Prostate gland (tissue), 2 donors: ENCODE measurements at places on chromosomes 1 and 21. TPM values are rescaled to one million over a fixed set of nuclear protein-coding genes. Genes with fewer than 3 reads are reported as not detected.

- DNase-seq: no peak
- H3K27me3 ChIP-seq: no peaks in the 10 kb centered on the region
- H3K36me3 ChIP-seq: no peaks in the 10 kb centered on the region
- peak overlapping the region; percentile 17 for H3K27ac ChIP-seq
Observed at GRCh38 chr1:66445492-66446181, 88.3 kb upstream of the SGIP1 start.

DNA sequence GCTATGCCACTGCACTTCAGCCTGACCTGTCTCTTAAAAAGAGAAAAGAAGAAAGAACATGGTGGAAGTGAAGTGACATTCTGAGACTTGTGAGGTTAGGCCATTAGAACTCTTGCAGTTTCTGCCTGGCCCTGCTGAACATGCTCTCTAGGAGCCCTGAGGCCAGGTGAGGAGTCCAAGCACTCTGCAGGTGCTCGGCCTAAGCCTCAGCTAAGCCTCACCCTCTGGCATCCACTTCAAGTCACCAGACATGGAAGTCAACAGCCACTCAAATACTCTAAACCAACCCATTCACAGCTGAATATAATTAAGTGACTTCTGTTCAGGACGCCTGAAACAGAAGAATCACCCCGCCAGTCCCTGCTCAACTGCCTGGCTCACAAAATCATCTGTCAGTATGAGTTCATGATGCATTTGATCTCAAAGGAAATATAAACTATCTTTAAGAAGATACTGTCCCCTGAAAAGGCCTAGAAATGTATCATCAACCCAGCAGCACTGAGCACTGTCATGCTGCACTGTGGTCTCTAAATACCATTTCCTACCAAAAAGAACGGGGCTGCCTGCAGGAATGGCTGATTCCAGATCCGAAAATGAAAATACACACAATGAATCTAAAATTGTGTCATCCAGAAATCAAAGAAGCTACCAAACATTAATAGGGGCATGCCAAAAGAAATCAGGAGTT, 118.8 kb downstream of the PSMG1 start:
- no peak for DNase-seq
- no peaks in the 10 kb centered on the region for H3K4me1 ChIP-seq
- no peaks in the 10 kb centered on the region for H3K27me3 ChIP-seq
- H3K4me3 ChIP-seq: no peak overlapping the region
- no peak overlapping the region for H3K27ac ChIP-seq

The LMOD1 gene
- total RNA-seq: 190 TPM

- DNase-seq: peak; percentile 93
- H3K4me3 ChIP-seq: peak overlapping the region; percentile 47
- peaks cover 7% of the 10 kb centered on the region for H3K4me1 ChIP-seq
- no peaks in the 10 kb centered on the region for H3K36me3 ChIP-seq
- peaks cover 2% of the 10 kb centered on the region for H3K27me3 ChIP-seq
Observed at GRCh38 chr1:25904943-25905679, 1.1 kb downstream of the STMN1 start.

DNA sequence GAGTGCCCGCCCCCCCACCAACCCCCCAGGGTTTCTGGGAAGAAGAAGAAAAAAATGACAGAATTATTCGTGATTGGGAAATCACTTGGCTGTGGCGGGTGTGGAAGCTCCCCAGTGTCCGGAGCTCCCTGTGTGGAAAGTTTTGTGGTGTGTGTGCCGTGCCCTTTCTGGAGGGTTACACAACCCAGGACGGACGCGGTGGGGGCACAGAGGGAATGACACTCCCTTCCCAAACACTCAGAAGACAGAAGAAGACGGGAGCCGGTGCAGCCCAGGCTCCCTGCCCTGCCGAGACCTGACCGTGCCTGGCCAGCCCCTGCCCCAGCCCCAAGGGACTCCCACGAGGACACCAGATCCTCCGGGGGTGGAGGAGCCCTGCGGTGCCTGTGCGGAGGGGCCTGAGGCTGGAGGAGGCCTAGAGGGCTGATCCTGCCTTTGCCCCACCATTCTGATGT, 33.0 kb upstream of the ADARB1 start:
- no peak for DNase-seq
- H3K4me1 ChIP-seq: no peaks in the 10 kb centered on the region
- H3K27ac ChIP-seq: no peak overlapping the region
- no peaks in the 10 kb centered on the region for H3K36me3 ChIP-seq
- no peaks in the 10 kb centered on the region for H3K27me3 ChIP-seq

DNA sequence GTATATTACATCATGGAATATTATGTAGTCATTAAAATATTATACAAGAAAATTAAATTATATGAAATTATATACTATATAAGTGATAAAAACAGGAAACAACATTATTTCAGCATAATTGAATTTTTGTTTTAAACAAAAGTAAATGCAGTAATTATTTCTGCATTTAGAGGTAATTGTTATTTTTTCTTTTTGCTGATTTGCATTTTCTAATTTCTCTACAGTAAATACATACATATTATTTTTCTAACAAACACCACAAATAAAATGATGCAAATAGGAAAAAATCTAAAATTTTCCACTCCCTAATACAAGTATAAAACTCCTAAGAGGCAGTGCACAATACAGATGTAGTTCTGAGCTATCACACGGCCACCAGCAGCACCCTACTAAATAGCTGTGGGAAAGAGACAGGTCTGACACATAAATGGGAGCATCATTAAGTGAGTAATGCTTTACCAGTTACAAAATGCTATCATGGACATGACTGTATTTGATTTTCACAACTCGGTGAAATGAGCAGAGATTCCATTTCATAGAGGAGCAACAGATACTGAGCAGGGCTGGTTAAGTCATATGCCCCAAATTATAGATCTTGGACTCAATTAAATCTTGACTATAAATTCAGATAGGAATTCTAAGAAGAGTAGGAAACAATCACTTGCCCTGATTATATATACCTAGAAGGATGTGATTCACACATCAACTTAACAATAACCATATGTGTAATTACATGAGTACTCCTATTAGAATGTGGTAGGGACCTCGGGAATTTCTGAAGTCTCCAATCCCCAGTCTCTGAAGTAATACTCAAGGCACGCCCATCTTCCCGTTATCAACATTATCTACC, 49.0 kb downstream of the NRIP1 start:
- H3K4me3 ChIP-seq: no peak overlapping the region
- no peak overlapping the region for H3K27ac ChIP-seq
- no peak for DNase-seq
- H3K36me3 ChIP-seq: no peaks in the 10 kb centered on the region

The LPAR3 gene
- total RNA-seq: 81.6 TPM

DNA sequence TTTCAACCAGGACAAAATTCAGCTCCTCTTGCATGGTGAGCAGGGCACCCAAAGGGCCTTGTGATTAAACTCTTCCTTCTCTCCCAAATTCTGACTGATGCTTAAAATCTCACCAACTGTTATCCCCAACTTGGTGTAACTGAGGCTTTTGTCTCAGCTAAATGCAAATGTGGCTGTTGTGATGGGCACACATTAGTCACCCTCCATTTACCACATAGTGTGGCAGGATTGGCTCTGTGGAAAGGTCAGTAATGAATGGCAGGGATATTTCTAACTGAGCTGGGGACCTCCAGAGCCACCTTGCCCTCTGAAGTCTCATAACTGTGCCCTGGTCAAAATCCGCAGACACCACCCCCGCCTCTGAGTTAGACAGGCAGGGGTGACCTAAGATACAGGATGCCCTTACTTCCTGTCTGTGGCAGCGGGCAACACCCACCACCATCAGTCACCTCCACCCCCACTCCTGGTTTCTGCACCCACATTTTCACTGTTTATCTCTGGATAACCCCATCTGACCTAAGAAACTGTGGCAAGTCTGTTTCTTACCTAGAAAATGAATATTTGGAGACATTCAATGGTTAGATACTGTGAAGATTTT, 25.4 kb upstream of the RGS16 start:
- H3K36me3 ChIP-seq: no peaks in the 10 kb centered on the region
- H3K4me1 ChIP-seq: no peaks in the 10 kb centered on the region
- H3K27me3 ChIP-seq: no peaks in the 10 kb centered on the region
- no peak for DNase-seq

The FOXJ3 gene
- 54.1 TPM for total RNA-seq

GRCh38 chr1:19479351-19480120, 5.8 kb downstream of the CAPZB start:
- DNase-seq: no peak
- H3K27ac ChIP-seq: no peak overlapping the region
- peaks cover 43% of the 10 kb centered on the region for H3K4me1 ChIP-seq
- H3K4me3 ChIP-seq: no peak overlapping the region

DNA sequence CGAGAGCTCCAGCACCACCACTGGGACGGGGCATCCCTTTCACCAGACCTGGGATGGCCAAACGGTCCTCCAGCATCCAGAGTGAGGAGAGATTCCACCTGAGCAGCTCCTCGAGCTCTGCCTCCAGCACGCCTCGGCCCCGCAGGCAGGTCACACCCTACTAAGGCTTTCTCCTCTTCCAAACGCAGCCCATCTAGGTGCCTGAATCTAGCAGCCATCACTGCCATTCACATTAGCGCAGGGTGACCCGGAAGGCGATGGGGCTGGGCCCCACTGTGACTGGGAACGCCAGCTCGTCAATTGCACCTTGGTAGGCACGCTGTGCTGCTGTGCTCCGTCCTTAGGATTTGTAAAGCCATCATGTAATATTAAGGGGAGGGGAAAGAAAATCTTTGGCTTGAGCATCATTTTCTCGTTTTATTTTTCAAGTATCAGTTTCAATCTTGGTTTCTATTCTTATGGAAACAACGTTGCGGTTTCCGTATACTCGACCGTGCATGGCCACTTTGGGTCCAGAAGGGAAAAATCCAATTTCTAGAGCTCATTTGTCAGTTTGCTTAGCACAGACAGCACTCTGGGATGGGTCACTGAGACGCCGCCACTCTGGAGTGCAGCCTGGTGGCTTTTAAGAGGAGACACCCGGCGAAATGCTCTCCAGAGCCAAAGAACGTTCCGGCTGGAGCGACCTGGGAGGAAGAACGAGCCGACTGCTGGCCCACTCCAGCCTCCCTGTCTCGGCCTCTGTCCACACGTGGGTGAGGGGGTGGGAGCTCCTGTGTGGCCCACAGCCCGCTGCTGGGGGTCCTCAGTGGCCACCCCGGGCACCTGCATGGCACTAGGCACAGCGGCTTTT, 173.6 kb downstream of the PRDM16 start:
- peaks cover 44% of the 10 kb centered on the region for H3K27me3 ChIP-seq
- no peaks in the 10 kb centered on the region for H3K4me1 ChIP-seq
- no peak for DNase-seq
- H3K4me3 ChIP-seq: no peak overlapping the region

DNA sequence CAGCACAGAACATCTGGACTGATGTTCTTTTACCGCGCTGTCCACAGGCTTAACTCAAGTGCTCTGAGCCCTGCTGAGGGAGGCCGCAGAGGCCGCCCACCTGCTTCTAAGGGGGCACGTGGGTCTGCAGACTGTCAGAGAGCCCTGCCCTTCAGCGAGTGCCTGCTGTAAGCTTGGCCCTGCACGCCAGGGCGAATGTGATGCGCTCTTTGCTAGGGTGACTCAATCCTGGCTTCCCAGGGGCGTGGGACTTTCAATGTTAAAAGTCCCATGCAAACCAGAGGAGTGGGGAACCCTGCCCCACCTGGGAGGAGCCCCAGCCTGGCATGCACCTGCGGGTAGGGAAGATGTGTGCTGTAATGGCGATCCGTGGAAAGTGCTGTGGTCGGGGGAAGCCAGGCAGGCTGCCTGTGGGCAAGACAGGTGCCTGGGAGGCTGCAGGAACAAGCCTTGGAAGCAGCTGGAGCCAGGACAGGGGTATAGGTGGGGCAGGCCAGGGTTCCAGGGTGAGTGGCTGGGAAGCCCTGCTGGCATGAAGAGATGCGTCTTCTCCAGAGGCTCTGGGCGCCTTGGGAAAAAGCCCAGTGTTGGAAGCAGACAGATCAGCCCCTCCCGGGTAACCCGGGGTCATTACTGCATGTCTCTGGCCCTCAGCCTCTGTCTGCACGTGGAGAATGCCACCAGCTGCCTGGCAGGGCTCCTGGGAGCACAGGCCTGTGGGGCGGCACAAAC, 594 bp upstream of the PANK4 start:
- H3K27me3 ChIP-seq: no peaks in the 10 kb centered on the region
- DNase-seq: no peak
- peaks cover 19% of the 10 kb centered on the region for H3K4me1 ChIP-seq
- H3K27ac ChIP-seq: peak overlapping the region; percentile 76

DNA sequence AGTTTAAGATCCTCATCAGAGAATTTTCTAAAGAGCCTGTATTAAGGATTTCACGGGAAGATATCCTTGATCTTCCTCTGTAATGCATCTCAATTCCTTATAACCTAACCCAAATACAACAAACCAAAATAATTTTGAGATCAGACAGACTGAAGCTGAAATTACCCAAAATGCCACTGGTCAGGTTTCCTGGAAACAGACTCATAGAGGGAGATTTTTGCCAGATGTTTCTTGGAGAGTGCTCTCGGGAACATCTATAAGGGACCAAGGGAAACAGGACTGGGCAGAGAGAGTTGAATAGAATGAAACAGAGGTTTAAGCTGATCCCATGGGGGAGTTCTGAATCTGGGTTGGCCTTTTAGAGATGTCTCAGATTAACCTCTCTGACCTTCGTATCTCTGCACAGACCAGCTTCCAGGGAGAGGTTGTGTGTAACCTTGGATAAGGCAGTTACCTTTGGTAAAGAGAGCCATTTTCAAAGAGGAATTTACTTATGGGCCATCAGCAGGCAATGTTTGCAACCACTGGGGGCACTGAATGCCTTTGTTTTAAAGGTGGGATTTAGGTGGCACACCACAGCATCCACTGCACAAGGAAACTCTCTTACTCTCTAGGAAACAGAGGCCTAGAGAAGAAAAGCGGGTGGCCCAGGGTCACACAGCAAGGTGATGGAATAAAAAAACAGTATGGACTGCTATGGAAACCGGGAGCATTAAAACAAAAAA, 130.8 kb upstream of the SGIP1 start:
- no peak overlapping the region for H3K27ac ChIP-seq
- H3K4me3 ChIP-seq: no peak overlapping the region
- no peak for DNase-seq
- H3K36me3 ChIP-seq: no peaks in the 10 kb centered on the region
- H3K4me1 ChIP-seq: no peaks in the 10 kb centered on the region

The RAB3B gene
- total RNA-seq: 23.6 TPM

DNA sequence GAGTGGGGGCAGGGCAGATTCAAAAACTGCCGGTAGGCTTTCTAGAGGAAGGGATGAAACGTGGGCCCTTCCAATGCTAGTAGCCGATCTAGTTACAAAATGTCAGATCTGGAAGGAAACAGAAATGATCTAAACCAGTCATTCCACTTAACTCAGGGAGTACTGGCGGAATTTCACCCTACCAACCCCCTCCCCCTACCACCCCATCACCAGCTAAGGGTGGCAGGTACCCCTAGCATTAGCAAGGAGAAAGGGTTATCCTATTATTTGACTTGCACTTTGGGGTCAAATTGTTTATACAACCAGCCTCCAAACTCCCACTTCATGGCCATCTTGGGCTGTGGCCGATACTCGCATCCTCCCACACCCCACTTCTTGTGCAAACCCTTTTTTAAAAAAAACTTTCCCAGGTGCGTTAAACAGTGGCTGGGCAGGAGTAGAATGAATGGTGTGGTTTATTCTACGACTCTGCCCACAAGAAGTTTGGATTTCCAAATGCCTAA, 644 bp upstream of the MRPL24 start:
- peak overlapping the region; percentile 81 for H3K27ac ChIP-seq
- no peak for DNase-seq
- no peaks in the 10 kb centered on the region for H3K27me3 ChIP-seq
- H3K36me3 ChIP-seq: peaks cover 20% of the 10 kb centered on the region
- H3K4me3 ChIP-seq: peak overlapping the region; percentile 47

GRCh38 chr1:225361176-225361575, 66.7 kb downstream of the LBR start:
- no peaks in the 10 kb centered on the region for H3K4me1 ChIP-seq
- no peaks in the 10 kb centered on the region for H3K36me3 ChIP-seq
- no peak overlapping the region for H3K4me3 ChIP-seq
- no peak for DNase-seq
